Thyroid gland (tissue), 4 donors: ENCODE measurements at places on chromosomes 3 and 15. TPM values are rescaled to one million over a fixed set of nuclear protein-coding genes. Genes with fewer than 3 reads are reported as not detected.

DNA sequence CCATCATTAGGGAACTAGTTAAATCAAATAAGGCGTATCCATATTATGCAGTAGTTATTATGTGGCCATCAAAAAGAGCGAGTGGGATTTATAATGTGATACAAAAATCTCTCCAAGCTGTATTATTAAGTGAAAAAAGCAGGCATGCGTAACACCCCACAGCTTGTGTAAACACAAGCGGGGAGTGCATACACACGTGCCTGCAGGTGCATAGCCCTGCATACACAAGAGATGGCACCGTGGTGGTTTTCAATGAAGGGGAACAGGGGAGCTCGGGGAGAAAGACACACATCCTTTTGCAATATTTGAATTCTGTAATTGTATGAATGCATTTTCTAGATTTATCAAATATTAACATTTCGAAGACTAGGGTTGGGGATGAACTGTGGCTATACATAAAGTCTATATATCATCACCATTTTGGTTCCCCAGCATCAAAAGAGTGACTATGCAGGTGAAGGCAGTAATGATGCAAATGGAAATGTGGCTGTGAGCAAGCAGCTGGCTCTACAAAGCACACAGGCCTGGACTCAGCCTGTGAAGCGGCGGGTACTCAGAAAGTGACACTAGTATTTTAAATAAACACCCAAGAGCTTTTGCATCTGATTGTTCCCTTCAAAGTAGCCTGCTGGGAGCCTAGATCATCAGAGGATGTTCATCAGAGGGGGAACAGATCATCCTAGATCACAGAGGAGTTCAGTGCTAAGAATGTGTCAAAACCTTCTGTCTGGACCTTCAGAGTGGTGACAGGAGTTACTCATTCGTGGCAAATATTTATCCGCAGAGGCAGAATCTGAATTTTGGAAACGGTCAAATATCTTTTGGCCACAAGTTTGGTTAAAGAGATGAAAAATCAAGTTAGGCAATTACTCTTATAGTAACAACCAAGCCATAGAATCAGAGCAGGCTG, 9.4 kb upstream of the KIF7 start:
- H3K27me3 ChIP-seq = no peaks in the 10 kb centered on the region
- peaks cover 18% of the 10 kb centered on the region for H3K4me1 ChIP-seq
- DNase-seq = peak; percentile 57
- no peaks in the 10 kb centered on the region for H3K36me3 ChIP-seq
- H3K4me3 ChIP-seq = peak overlapping the region; percentile 25

SLC22A13 gene
- total RNA-seq = not detected

TNFAIP8L3 gene
- total RNA-seq = 20.7 TPM

DNA sequence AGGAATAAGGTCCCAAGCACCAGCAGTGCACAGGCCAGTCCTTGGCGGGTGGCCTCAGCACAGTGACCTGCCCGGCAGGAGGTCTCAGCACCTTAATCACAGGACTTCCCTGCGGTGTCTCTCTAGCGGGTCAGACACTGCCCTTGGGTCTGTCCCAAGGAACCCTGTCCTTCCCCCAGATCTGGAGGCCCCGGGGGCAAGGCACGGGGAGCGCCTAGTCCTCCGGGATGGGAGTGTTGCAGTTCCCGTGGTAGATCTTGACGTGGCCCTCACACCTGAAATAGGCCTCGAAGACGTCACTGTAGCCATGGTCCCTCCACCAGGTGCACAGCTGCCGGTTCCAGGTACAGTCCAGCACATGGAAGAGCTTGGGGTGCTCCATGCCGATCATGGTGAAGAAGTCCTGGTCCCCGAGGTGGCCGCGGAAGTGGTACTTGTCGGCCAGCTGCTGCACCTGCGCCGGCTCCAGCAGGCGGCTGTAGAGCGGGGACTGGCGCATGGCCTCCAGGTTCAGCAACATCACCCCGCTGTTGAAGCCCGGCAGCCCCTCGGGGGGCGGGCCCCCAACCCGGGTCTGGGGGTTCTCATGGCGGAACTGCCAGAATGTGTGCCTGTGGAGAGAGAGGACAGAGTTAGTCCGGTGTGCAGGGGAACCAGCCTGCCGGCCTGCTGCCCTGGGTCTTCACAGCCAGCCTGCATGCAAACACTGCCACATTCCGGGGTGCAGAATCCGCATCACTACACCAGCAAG, 201.3 kb downstream of the XXYLT1 start:
- DNase-seq = no peak
- H3K27me3 ChIP-seq = no peaks in the 10 kb centered on the region
- no peak overlapping the region for H3K4me3 ChIP-seq
- no peak overlapping the region for H3K27ac ChIP-seq
- peaks cover 3% of the 10 kb centered on the region for H3K36me3 ChIP-seq

DNA sequence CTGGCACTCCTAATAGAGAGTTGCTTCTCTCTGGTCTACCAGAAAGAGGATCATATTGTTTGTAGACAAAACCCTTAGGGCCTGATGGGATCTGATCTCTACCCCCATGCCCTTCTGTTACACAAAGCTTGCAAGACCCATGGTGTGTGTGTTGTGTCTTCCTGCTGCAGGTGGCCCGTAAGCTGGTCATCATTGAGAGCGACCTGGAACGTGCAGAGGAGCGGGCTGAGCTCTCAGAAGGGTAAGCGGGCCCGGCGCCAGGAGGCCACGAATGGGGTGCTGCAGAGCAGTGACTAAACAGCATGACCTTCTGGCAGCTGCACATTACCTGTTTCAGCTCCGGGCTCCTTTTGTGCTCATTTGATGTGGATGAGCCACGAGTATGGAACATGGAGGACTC, 18.2 kb downstream of the TPM1 start:
- H3K36me3 ChIP-seq = peaks cover 64% of the 10 kb centered on the region
- no peak overlapping the region for H3K27ac ChIP-seq
- DNase-seq = peak; percentile 76
- H3K4me1 ChIP-seq = peaks cover 15% of the 10 kb centered on the region
- H3K27me3 ChIP-seq = no peaks in the 10 kb centered on the region
- H3K4me3 ChIP-seq = no peak overlapping the region

GRCh38 chr3:160115387-160115786, 109.8 kb upstream of the C3orf80 start:
- H3K27me3 ChIP-seq = no peaks in the 10 kb centered on the region
- no peak overlapping the region for H3K27ac ChIP-seq
- H3K4me3 ChIP-seq = no peak overlapping the region
- DNase-seq = no peak
- no peaks in the 10 kb centered on the region for H3K36me3 ChIP-seq

GRCh38 chr15:90184786-90185704, 16.1 kb upstream of the SEMA4B start:
- peak overlapping the region; percentile 76 for H3K4me3 ChIP-seq
- peaks cover 74% of the 10 kb centered on the region for H3K4me1 ChIP-seq
- H3K36me3 ChIP-seq = no peaks in the 10 kb centered on the region
- peak overlapping the region; percentile 99 for H3K27ac ChIP-seq

ZNF774 gene
- total RNA-seq = 4.3 TPM

GRCh38 chr15:40956541-40956982, 3.3 kb downstream of the CHAC1 start:
- H3K4me1 ChIP-seq = peaks cover 6% of the 10 kb centered on the region
- no peak overlapping the region for H3K27ac ChIP-seq
- H3K27me3 ChIP-seq = no peaks in the 10 kb centered on the region
- H3K4me3 ChIP-seq = no peak overlapping the region
- no peaks in the 10 kb centered on the region for H3K36me3 ChIP-seq

RTP1 gene
- not detected for total RNA-seq

DNA sequence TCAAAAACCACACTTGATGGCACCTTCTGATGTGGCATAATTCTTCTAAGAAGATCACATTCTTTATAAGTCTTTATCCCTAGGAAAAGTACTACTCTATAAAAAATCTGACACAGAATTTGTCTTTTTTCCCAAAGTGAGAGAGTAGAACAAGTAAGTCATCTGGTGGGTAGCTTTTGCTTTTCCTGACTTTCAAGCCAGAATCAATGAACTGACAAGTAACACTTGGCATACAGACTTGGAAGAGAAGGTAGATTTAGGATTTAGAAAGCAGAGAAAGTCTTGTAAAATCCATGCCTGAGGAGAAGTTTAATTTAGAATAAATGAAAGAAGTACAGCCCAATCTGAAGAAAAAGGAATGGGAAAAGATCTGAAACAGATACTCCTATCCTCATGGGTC, 66.6 kb upstream of the TUSC7 start:
- H3K27ac ChIP-seq = no peak overlapping the region
- no peak for DNase-seq
- no peaks in the 10 kb centered on the region for H3K36me3 ChIP-seq
- no peak overlapping the region for H3K4me3 ChIP-seq

NR2E3 gene
- total RNA-seq = not detected

DNA sequence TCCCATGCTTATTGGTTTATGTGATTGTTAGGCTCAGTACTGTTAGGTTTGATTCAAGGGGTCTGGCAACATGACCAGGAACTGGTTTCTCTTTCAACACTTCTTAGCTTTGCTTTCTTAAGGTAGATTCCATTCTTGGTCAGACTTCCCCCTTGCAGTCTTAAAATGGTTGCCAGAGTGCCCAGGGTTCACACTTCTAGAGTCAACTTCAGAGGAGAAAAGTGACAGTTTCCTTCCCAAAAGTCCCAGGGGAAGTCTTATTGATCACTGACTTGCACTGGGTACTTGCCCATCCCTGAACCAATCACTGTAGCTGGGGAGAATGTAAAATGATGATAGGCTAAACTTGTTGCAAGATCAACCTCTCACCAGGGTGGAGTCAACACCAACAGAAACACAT, 14.1 kb downstream of the MGLL start:
- no peaks in the 10 kb centered on the region for H3K27me3 ChIP-seq
- H3K4me3 ChIP-seq = no peak overlapping the region
- no peaks in the 10 kb centered on the region for H3K4me1 ChIP-seq
- H3K27ac ChIP-seq = no peak overlapping the region
- H3K36me3 ChIP-seq = no peaks in the 10 kb centered on the region
- DNase-seq = no peak

- peaks cover 17% of the 10 kb centered on the region for H3K4me1 ChIP-seq
- no peak overlapping the region for H3K4me3 ChIP-seq
- DNase-seq = no peak
- no peak overlapping the region for H3K27ac ChIP-seq
- H3K27me3 ChIP-seq = no peaks in the 10 kb centered on the region
These were observed 36.8 kb downstream of the BTD start for GRCh38 chr3:15638193-15638890.

DNA sequence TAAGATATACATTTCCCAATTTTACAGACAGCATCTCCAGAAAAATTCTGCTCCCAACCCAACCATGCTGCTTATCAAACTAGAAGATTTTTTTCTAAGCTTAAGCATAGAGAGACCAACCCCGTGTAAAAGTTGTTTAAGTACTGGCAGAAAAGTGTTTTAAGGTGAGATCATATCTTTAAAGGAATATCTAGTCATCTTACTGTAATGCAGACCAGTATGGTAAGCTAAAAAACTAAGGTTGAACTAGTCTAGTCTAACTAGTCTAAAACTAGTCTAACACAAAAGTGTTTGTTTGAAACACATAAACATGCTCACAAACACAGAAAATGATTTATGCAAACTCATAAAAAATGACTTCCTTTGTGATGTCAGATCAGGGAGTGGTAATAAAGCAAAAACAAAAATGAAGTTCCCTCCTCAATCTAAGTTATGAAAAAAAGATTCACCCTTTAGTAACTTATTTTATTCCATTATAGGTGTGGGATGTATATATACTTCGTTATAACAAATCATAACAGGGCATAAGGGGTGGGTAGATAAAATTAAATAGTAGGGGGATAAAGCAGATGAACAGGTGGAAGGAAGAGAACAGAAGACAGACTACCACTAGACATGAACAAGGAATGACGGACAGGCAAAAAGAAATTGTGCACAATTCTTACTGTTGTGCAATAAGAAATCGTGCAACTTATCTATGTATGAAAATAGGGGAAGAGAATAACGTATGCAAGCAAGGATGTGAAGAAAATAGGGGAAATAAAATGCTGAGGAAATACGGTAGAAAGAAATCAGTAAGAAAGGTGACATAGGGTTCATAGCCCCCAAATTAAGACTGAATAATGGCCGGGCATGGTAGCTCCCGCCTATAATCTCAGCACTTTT, 10.0 kb downstream of the MYO5A start:
- H3K27ac ChIP-seq = no peak overlapping the region
- no peak overlapping the region for H3K4me3 ChIP-seq
- no peaks in the 10 kb centered on the region for H3K27me3 ChIP-seq
- no peak for DNase-seq
- H3K4me1 ChIP-seq = no peaks in the 10 kb centered on the region

DNA sequence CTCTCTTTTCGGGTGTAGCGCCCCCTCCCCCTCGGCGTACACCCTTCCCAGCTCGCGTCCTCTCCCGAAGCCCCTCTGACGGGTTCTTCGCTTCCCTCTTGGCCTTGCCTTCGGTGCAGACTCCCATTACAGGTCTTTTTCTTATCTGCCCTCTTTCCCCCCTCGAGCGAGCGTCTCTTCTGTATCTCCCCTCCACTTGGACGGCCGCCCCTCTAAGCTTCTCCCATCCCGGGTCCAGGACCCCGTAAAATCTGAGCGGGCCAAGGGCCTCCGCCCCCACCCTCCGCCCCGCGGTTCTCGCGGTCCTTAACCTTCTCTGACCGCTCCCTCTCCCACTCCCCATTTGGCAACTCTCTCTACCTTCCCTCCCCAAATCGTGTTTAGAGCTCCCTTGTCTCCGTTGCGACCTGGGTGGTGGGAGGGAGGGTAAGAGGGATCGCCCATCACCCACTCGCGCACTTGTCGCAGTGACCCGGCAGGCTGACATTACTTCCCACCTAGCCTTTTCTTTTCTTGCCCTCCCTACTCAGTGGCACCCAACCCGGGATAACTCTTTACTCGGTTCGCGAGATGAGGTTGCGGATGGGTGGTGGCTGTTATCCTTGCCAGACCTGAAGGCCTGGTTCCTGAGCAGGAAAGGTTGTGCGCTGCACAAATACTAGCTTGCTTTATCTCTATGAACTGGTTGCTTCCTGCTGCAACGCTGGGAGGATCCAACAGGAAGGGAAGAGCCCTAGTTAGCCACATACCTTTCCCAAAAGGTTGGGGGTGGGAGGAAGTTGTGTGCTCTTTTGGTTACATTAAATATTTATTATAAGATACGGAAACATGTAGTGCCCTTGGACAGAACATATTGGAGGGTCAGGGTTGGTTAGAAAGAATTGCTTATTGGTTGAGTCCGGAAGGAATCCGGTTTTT, 922 bp downstream of the RAB11A start:
- H3K27me3 ChIP-seq = no peaks in the 10 kb centered on the region
- H3K4me1 ChIP-seq = peaks cover 18% of the 10 kb centered on the region

AGBL1 gene
- not detected for total RNA-seq
